Kidney glomerular epithelial cell (primary cell): ENCODE measurements at places on chromosomes 4 and X.

DNA sequence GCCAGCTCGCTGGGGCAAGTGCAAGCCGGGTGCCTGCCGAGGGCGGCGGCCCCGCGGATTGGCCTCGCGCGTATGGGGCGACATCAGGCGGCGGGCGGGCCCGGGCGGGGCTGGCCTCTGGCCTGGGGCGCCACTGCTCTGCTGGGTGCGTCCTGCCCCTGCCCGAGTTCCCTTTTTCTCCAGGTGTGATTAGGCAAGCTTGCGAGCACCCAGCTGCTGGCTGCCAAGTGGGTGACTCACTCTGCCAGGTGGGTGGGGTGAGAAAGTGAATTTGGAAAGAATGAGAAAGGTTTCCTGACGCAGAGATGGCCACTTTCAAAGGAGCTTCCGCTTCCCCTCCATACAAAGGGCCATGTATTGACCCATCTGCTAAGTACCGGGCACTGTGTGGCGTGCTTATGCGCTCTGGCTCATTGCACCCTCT lies 32.5 kb downstream of the FGFBP1 start:
- peak; percentile 11 for DNase-seq

DNA sequence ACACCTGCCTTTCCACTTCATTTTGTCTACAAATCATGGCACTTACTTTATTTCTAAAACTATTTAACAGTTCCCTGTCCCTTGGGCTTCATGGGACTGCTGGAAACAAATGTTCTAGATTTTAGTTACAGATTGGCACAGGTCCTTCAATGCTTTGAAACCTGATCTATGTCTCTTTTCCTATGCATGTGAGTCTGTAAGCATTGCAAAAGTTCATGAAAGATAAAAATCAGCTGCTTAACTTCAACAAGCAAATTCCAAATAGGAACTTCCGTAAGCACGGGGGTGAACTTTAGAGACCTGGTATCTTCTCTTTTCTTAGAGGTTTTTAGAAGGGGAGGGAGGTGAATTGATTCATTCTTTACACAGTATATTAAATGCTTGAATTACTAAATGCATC lies 9.5 kb downstream of the LGI2 start:
- DNase-seq = no peak

GRCh38 chr4:41734371-41734770 lies 14.2 kb downstream of the PHOX2B start:
- DNase-seq = no peak

- no peak for DNase-seq
These were observed 6.5 kb downstream of the ZNF280C start for GRCh38 chrX:130262231-130262630.

- peak; percentile 40 for DNase-seq
These were observed 43.8 kb downstream of the PDS5A start for GRCh38 chr4:39933671-39934590.

GRCh38 chrX:18617407-18617750 lies 54.5 kb downstream of the RS1 start:
- peak; percentile 82 for DNase-seq

- DNase-seq = no peak
These were observed at the start of gene ACE2 for GRCh38 chrX:15600745-15601144. Gene ACE2, minus strand, starts transcription at chrX:15600960. Its CDS starts 49 bp downstream, at chrX:15600911.

DNA sequence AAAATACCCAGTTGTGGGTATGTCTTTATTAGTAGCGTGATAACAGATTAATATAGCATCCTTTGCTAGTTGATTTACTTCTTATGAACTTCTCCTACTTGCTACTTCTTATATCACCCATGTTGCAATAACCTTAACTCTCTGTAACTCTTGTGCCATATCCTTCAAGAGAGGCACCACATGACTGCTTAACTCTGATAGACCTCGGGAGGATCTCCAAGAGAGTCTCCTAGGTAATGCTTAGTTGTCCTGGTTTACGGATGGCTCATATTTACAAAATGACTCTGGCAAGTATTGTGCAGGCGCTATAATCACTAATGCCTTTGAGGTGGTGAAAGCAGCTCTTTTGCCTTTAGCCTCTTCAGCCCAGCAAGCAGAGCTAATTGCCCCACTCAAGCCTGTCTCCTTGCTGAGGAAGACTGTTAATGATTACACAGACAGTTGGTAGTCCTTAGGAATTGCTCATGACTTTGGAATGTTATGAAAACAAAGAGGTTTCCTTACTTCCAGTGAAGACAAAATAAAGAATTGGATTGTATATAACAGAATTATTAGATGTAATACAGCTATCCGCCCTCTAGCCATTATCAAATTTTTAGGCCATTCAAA lies 1305.8 kb downstream of the PCDH7 start:
- DNase-seq = peak; percentile 97

DNA sequence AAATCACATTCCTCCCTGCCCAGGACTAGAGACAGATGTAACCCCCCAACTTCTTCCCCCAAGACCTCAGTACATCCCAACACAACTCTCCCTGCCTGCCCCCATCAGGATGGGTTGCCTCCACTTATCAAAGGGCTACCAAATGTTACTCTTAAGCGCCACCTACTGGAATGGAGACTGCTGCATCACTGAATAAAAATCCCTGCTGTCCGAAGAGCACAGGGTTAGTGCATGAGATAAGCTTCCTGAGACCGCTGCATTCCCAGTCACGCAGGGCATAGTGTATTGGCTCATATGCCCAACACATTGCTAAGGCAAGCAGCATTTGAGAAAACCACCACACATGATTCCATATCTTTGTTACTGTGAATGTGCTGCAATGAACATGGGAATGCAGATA lies 544.5 kb downstream of the PPP4R3C start:
- no peak for DNase-seq

DNA sequence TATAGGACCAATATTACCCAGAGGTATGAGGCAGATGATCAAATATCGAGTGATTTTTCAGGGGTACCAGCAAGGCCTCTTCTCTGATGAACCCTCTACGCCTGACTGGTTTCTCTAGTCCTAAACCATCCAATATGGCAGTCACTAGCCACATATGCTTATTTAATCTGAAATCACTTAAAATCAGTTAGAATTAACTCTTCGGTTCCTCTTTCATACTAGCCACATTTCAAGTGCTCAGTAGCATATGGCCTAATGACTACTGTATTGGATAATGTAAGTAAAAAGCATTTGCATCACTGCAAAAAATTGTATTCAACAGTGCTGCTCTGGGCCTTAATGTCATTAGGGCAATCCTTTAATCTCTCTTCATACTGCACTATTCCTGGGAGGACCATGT lies 4.4 kb upstream of the APBB2 start:
- no peak for DNase-seq

GRCh38 chrX:24245202-24245601 lies 68.7 kb downstream of the SUPT20HL2 start:
- DNase-seq = peak; percentile 11

GRCh38 chrX:21412883-21413282 lies 38.7 kb downstream of the CNKSR2 start:
- peak; percentile 0 for DNase-seq

GRCh38 chrX:96182366-96182765 lies 502.3 kb upstream of the DIAPH2 start:
- peak; percentile 13 for DNase-seq

DNA sequence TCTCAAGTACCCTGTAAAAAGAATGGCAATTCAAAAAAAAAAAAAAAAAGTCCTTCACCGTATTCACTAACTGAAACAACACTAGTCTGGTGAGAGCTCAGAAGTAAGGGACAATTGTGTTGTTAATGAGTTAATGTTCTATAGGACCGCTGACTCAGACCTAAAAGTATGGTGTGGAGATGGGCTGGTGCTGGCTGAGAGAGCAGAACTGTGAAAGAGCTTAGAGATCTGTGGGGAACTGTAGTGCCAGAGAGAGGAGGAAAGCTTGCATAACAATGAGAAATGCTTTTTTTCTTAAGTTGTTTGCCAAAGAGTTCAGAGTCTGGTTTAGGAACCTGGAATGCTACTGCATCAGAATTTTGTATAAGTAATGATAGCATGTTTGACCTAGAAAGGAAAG lies 65.1 kb downstream of the LHFPL1 start:
- DNase-seq = peak; percentile 6

- no peak for DNase-seq
These were observed 74.6 kb upstream of the GRXCR1 start for GRCh38 chr4:42817913-42818312.

DNA sequence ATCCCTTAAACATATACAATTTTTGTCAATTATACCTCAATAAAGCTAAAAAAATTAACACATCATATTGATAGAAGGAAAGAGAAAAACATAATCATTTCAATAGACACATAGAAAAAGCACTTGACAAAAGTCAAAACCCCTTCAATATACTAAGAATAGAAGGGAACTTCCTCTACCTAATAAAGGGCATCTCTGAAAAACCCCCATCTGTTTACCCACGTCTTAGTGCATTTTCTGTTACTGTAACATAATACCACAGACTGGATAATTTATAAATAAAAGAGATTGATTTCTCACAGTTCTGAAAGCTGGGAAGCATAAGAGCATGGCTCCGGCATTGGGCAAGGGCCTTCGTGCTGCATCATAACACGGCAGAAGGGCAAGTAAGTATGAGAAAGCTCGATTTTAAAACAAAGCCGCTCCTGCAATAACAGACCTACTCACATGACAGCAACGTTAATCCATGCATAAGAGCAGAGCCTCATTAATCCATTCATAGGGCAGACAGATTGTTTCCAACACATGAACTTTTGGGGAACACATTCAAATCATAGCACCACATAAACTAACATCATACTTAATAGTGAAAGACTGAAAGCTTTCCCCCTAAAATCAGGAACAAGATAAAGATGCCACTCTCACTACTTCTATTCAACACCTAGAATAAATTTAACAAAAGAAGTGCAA lies 15.7 kb downstream of the STEEP1 start:
- DNase-seq = no peak

GRCh38 chr4:74968456-74969164 lies 35.7 kb downstream of the PARM1 start:
- no peak for DNase-seq

DNA sequence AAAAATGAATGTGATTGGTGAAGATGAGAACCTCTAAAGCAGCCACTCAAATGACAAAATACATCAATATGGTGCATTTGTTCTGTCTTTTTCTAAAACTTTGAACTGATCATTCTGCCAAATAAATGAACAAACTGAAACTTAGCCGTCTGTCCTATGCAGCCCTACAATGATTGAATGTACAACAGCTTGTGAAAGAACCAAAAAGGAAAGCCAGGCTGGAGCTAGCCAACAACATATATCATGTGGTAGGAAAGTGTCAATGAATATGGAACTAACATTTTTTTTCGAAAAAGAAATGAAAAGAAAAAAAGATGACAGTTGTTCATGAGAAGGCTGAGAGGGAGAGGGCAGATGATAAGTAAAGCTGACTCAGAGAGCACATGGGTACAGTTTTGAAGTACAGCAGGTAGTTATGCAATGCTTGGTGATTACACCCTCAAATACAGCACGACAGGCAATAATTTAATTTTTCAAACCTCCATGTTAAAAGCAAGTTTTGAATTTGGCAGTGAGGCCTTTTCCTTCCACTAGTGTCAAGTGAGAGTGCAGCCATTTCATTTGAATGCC lies 21.2 kb upstream of the SLC7A11 start:
- no peak for DNase-seq

DNA sequence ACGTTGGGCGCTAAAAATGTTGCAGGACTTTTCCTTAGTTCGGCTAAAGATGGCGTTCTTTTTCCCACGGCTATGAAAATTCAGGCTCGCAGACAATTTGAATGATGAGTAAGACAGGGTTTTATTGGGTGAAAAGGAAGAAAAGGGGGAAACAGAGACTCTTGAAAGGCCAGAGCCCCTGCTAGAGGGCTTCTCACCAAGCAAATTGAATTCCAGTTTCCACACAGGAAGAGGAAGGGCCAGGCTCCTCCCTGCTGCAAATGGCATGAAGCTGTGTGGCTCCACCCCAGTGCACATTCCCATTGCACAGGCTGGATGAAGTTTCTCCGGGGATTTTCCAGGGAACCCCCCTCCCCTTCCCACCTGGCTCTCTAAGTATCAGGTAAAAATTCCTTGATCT lies 210.9 kb downstream of the KLHL4 start:
- no peak for DNase-seq

GRCh38 chr4:71533121-71533520 lies 194.3 kb downstream of the SLC4A4 start:
- DNase-seq = peak; percentile 10
